Activated T-helper 17 cell treated with anti-CD3 and anti-CD28 coated beads, Interleukin-2, amount 50 U/mL, for 72 hours (primary cell): ENCODE measurements at places on chromosomes 2 and 18.

GRCh38 chr2:157891643-157892041 lies 15.5 kb upstream of the ACVR1 start:
- no peak for ATAC-seq

- no peak for ATAC-seq
These were observed 26.6 kb downstream of the MYL1 start for GRCh38 chr2:210288408-210288807.

DNA sequence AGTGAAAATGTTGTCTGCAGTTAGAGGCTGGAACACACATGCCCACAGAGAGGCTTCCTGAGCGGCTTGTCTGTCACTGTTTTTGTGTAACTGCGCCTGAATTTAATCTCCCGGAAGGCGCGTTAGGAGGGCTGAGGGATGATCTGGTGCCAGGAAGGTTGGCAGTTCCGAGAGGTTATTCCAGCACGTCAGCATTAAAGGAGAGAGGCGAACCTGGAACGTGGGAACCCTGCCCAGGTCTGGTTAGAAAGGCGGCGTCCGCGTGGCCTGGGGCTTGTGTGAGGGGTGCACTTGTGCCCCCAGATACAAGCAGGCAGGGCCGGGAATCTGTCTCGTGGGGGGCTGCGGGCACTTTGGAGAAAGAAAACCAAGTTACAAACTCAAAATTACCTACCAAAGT lies 75.3 kb downstream of the NFATC1 start:
- no peak for ATAC-seq

DNA sequence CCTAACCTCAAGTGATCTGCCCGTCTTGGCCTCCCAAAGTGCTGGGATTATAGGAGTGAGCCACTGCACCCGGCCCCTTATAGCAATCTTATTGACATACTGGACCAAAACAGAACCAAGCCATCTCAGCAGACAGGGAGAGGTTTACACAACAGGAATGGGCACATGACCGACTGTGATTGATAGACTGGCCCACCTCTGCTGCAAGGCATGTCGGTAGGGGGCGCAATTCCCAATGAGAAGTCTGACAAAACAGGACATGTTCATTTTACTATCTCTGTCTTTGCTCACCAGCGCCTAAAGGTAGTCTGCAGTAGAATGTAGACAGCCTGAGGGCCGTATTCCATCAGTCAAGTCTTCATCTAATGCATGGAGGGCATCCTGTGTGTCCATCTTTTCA lies 2.0 kb downstream of the LYPD6B start:
- ATAC-seq, result no peak

GRCh38 chr2:190050001-190050400 lies 12.5 kb downstream of the MSTN start:
- no peak for ATAC-seq

GRCh38 chr18:63111671-63112402 lies 207.7 kb downstream of the BCL2 start:
- no peak for ATAC-seq

DNA sequence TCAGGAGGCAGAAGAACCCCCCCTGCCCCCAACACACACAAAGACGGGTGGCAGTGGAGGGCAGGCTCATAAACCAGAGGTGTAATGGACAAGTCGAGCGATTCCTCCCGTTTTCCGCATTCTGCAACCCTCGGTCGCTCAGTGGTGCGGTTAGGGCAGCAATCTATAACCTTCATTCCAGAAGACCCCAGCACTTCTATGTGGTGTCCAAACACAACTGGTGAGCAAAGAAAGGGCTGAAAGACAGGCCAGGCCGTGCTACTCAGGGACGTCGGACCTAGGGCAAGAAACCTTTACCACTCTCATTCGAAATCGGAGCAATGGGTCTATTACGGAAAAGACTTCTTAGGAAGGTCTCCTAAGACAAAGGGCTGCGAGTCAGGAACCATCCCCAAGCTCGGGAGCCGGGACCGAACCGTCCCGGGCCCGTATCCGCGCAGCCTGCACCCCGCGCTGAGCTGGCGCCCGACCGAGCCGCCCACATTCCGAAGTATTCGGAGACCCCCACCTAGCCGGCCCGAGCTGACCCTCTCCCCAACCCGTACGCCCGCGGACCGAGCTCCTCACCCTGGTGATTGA lies 568 bp downstream of the ARL5A start:
- peak; percentile 36 for ATAC-seq

DNA sequence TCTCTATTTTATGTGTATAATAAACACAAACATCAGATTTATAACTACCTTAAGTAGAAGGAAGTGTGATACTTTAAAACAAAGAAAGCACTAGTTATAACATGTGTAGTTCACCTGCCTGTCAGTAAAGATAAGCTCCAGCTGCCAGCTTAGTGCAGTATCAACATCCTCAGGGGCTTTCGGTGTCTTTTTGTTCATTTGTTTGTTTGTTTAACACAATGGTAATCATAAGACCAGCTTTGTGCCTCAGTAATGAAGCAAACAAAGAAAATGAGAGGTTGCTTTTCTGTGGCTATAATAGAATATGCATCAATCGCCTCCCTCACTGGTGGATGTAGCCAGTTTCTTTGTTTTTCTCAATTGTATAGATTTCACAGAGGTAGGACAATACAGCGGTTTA lies 1499.0 kb upstream of the TMEFF2 start:
- ATAC-seq, result no peak

GRCh38 chr2:225091336-225091735 lies 49.1 kb upstream of the DOCK10 start:
- ATAC-seq, result peak; percentile 57

DNA sequence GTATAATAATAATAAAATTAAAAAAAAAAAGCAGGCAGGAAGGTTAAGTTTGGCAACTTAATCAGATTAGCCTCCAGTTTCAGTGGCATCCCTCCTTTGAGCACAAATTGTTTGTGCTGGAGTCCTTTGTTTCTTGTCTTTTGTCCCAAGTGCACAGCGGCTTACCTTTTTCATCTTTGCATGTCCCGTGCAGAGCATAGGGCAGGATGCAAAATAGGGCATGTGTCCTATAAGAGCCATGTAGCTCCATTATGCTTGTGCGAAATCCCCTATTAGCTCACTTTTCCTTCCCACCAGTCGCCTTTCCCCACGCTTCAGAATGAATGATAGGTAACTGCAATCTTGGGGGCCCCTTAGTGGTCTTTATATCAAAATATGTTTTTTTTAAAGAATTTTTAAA lies 216.8 kb downstream of the TSN start:
- ATAC-seq, result no peak

- ATAC-seq, result no peak
These were observed 56.3 kb downstream of the SCG2 start for GRCh38 chr2:223545830-223546229.

DNA sequence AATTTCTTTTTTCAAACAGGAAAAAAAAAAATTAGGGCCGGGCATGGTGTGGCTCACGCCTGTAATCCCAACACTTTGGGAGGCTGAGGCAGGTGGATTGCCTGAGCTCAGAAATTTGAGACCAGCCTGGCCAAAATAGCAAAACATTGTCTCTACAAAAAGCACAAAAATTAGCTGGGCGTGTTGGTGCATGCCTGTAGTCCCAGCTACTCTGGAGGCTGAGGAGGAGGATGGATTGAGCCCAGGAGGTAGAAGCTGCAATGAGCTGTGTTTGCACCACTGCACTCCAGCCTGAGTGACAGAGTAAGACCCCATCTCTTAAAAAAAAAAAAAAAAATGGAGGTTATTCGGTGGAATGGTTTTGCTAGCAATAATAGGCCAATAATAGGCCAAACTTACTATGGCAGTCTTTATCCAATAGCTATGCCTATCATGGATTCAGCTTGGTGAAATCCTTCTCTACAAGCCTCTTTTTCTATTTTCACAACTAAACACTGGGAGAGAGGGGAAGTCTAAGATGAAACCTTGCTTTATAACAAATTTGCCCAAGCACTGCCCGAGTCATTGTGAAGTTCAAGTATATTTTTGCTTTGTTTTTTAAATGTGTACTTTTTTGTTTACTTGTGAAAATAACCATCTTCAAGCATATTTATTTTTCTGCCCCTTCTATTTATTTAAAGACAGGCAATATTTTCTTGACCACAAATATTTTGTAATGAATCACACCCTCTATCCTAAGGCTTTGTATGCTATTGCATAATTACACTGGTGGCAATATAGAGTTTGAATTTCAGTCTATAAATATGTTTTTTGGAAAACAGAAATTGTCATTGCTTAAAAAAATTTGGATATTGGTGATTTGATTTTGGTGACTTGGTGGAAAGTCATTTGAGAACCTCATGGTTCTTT lies 20.0 kb upstream of the KYNU start:
- no peak for ATAC-seq

DNA sequence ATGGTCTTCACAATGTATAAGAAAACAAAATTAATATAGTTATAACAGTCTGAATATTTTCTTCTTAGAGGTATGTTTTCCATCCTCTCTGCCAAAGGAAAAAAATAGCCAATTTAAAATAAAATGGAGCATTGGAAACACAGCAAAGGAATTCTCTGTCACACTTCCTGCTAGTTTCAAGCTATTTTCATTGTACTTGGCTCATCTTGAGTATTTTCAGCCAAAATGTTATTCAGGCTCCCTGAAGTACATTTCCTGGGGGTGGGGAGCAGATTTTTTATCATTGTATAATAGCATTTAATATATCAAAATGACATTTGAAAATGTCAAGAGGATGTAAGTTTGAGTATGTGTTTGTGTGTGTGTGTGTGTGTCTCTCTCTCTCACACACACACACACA lies 463.6 kb upstream of the REG3G start:
- ATAC-seq, result no peak

- no peak for ATAC-seq
These were observed at the start of gene ATOH8 for GRCh38 chr2:85753525-85754312. TSS of gene ATOH8 (plus strand) at chr2:85753991. CDS start at chr2:85754190, 199 bp downstream.

- ATAC-seq, result no peak
These were observed 60.5 kb downstream of the ADNP2 start for GRCh38 chr18:80169607-80170006.

DNA sequence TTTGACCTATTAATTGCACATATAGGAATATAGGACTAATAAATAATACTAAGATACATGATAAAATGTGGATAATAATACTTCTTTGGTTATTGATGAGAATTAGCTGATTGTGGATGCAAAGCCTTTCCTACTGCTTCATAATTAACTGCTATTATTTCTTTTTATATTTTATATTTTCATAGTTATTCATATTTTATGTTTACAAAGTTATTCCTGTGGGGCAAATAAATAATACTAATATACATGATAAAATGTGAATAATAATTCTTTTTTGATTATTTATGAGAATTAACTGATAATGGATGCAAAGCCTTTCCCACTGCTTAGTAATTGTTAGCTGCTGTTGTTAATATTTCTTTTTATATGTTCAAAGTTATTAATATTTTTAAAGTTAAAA lies 146.7 kb downstream of the EHBP1 start:
- ATAC-seq, result no peak

- ATAC-seq, result no peak
These were observed 61.9 kb downstream of the KLHL29 start for GRCh38 chr2:23446916-23447315.

DNA sequence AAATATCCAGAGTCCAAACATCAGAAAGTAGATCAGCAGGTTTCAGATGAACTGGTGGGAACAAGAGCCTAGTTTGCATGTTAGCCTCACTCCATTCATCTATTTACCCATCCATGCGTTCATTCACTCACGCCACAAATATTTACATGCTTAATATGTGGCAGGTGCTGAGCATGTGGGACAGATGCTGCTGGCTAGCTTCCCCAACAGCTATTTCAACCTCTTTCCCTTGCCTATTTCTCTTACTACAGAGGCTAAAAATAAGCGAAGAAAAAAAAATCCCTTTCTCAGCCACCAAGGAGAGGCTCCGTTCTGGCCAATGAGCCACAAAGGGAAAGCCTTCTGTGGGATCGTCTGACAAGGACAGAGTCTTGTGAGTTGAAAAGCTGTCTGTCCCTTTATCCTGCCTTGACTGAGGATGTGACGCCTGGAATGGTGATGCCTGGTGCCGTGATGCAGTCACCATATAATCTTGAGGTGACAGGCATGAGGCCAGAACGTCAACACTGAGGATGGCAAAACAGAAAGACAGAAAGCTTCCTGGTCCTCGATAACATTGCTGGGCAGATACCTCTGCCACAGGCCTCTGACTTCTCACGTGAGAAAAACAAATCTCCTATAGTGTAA lies 78.2 kb downstream of the KCTD1 start:
- no peak for ATAC-seq

GRCh38 chr2:166127217-166128155 lies at the start of gene SCN1A:
TSS of gene SCN1A (minus strand) at chr2:166128020. CDS start at chr2:166073621, 54,399 bp downstream.
- ATAC-seq, result peak; percentile 24

DNA sequence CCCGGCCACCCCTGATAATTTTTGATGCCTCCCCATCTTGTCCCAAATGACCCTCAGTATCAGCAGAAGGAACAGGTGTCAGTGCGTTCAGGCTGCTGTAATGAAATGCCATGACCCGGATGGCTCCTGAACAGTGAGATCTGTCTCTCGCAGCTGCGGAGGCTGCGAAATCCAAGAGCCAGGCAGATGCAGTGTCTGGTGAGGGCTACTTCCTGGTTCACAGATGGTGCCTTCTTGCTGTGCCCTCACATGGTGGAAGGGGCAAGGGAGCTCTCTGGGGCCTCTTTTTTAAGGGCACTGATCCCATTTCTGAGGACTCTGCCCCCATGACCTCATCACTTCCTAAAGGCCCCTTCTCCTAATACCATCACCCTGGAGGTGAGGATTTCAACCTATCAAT lies 152.2 kb downstream of the TWIST2 start:
- no peak for ATAC-seq

GRCh38 chr2:199302851-199303250 lies 154.9 kb downstream of the SATB2 start:
- ATAC-seq, result no peak

DNA sequence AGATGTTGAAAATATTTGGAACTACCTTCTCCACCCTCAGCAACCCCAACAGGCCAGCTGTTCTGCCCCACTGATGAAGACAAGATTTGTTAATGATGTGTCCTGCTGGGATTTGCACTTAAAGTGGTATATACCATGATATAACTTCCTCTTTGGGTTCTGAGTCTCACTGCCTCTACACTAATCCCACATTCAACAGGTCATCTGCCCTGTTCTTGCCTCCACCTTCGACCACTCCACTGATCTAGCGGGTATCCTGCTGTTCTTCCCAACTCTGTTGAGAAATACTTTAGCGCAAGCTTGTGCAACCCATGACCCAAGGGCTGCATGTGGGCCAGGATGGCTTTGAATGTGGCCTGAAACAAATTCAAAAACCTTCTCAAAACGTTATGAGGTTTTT lies 72.7 kb downstream of the LRP1B start:
- ATAC-seq, result no peak

DNA sequence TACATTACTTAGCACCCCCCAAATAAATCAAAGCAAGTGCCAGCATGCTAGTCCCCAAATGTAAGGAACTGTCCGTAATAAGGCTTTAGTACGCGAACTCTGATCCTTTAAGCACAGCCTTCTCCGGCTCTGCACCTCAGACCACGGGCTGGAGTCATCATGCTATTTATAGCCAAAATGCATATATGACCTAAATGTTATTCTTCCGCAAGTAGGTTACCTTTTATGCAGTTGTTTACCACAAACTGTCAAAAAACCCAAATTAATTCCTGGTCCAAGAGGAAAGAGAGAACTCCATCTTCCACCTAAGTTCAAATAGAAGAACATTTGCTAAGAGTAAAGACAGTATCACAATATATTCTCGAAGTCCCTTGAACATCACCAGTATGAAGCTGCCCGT lies 42.7 kb downstream of the ZNF516 start:
- no peak for ATAC-seq

- no peak for ATAC-seq
These were observed 180.3 kb downstream of the MYO5B start for GRCh38 chr18:50014606-50015005.
